Suppressor macrophage treated with lipopolysaccharide for 1 hour (primary cell): ENCODE measurements at places on chromosomes 7 and 10.
A peak's percentile ranks its signal among the peaks of the same experiment; 100 is the strongest.

DNA sequence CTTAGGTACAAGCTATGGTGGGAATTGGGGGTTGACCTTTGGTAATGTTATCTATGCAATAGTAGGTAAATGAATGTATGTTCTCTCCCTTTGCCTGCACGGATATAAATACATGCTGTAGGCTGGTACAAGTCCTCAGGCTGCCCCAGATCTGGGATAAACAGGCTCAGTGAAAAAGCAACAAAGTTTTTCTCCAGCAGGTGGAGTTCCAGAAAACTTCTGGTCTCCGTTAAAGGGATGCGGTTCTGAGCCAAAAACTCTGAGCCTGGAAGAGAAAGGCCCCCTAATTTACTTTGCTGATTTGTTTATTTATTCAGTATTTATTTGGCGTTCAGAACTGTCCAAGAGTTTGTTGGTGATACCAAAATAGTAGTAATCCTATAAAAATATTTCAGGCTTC, 204.7 kb downstream of the ADRA2A start:
- no peak for DNase-seq

DNA sequence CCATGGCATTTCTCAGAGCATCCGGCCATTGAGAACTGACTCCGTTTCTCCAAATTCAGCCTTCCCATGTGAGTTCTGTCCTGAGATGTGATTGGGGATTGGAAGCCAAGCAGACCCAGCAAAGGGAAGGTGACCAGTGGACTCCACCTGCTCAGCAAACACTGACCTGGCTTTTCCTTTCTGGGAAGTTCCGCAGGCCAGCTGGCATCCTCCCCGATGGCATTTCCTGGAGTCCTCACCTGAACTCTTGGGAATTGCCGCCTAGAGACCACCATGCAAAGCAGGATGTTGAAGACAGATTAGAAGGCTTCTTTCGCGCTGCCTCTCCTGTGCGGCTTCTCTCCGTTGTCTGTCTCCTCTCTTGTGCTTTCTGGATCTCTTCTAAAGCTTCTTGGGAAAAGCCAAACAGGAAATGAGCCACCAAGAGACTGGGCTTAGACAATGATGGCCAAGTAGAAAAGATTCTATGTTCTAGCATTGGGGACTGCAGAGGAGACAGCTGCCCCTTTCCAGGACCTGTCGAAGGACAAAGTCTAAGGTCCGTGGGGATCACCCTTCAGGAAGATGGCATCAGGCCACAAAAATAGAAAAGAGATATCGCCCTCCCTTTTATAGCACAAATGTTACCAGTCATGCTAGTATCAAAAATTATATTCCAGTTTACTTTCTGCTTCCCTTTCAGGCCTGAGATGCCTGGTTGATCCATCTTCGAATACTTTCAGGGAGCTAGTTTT, 103.7 kb upstream of the INSYN2A start:
- no peak for DNase-seq

- peak; percentile 9 for DNase-seq
Observed at GRCh38 chr10:101397140-101397539, 43.2 kb downstream of the BTRC start.

GRCh38 chr10:24360282-24361127, 151.6 kb downstream of the KIAA1217 start:
- peak; percentile 45 for DNase-seq

GRCh38 chr10:14952851-14953423, 959 bp downstream of the DCLRE1C start:
- DNase-seq: no peak

GRCh38 chr10:2925631-2926030, 141.7 kb upstream of the PFKP start:
- DNase-seq: peak; percentile 44

- no peak for DNase-seq
Observed at GRCh38 chr7:69677881-69678493, 79.7 kb downstream of the AUTS2 start.

GRCh38 chr10:103800789-103801540, 54.4 kb downstream of the SH3PXD2A start:
- no peak for DNase-seq

DNA sequence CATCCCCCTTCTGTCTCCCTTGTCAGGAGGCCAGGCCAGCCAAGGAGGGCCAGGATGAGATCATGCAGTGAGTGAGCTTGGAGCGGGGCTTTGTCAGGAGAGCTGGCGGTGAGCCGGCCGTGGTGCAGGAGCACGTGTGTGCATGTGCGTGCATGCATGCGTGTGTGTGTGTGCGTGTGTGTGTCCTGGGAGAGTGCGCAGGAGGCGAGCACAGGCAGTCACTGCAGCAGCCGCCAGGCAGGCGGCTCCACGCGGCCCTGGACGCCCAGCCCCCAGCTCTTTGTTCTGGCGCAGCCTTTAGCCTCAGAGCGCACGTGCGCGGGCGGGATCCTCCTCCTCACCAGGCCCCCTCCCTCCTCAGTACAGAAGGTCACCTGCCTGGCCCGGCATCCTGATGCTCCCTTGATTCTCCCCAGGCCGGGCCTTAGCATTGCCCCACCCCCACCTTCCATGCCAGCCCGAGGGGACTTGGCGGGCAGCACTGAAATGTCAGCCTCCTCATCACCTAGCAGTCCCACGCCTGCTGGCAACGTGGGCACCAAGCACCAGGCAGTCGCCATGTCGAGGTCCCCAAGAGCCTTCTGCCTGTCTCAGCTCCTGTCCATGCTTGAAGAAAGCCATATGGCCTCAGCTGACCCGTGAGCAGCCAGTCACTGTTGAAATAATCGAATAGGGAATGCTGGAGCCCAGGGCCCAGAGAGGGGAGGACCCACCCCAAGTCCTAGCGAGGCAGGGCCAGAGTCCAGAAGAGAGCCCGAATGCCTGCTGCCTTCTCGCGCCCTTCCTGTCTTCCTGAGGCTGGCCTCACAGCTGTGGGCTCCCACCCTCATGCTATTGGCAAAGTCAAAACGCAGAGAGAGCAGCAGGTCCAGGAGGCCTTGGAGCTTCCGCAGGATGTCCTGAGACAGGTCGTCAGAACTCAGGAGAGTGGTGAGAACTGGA, 125.9 kb upstream of the PPIF start:
- no peak for DNase-seq

- no peak for DNase-seq
Observed at GRCh38 chr10:73791871-73792400, 6.5 kb downstream of the ZSWIM8 start.

DNA sequence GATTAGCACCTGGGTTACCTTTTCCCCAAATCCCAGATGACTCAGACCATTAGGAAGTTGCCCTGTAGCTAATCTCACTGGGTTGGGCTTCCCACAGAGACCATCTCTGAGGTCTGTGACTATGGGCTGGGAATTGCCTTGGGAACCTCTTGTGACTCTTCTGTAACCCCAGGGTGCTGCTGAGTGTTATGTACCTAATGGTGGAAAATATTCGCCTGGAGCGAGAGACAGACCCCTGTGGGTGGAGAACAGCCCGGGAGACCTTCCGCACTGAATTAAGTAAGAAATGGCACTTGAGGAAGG, 20.0 kb downstream of the STRIP2 start:
- no peak for DNase-seq

GRCh38 chr10:51668336-51668689, 31.1 kb downstream of the CSTF2T start:
- no peak for DNase-seq

GRCh38 chr10:51188008-51188407, 113.7 kb downstream of the PRKG1 start:
- DNase-seq: no peak
